ENCODE measurements at places on chromosomes 11 and 22.

GRCh38 chr11:23542189-23542588 lies 681.9 kb upstream of the CCDC179 start:
- DNase-seq, result no peak

GRCh38 chr22:23539135-23539838 lies 40.8 kb downstream of the IGLL1 start:
- peak; percentile 68 for DNase-seq

- no peak for DNase-seq
These were observed 219.2 kb upstream of the PGR start for GRCh38 chr11:101348786-101349185.

DNA sequence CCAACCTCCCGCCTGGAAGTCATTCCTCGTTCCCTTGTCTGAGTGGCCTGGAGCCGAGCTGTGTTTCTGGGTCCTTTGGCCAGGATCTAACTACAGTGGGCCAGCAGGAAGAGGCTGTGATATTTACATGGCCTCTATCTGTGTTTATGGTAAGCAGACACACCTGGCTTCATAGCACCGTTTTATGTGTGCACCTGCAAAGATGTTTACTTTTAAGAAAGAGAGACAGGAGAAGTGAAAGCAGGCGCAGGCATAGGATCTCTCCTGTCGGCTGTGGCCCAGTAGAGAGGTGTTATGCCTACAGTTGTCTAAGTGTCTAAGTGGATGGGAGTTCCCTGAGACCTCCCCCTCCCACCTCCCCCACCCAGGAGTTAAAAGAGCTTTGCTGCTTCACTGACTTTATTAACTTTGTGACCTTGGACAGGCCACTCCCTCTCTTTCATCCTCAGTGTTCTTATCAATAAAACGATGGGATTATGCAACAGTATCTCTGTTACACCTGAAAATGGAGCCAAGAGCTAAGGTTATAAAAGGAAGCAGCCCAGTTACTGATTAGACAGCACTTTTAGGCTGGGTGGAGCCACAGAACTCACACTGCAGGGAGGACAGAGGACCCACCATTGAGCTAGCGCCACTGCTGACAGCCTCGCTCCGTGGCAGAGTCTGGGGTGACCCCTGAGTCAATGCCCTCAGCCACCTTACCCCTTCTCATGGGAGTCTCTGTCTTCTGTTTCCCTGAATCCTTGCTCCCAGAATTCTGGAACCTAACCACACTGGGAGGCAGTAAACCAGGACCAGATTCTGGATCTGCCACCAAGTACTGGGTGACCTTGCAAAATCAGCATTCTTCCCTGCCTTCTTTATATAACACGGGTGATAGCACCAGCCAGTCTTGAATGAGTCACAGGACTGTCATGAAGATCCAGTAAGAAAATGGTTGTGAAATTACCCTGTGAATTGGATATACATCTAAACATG lies 22.0 kb downstream of the ST14 start:
- no peak for DNase-seq

- DNase-seq, result no peak
These were observed 43.1 kb upstream of the ATXN10 start for GRCh38 chr22:45628515-45628914.

DNA sequence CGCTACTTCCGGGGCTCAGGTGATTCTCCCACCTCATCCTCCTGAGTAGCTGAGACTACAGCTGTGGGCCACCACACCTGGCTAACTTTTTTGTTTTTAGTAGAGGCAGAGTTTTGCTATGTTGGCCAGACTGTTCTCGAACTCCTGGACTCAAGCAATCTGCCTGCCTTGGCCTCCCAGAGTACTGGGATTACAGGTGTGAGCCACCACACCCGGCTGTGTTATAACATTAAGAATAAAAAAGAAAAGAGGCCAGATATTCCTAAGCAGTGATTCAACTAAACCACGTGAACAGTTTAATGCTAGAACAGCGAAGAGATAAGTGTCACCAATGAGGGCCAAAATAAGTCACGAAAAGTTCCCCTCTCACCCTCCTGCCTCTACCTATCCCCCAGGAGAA lies 3.7 kb downstream of the PRDM10 start:
- DNase-seq, result no peak

GRCh38 chr11:73217131-73217809 lies 811 bp upstream of the P2RY2 start:
- DNase-seq, result no peak

DNA sequence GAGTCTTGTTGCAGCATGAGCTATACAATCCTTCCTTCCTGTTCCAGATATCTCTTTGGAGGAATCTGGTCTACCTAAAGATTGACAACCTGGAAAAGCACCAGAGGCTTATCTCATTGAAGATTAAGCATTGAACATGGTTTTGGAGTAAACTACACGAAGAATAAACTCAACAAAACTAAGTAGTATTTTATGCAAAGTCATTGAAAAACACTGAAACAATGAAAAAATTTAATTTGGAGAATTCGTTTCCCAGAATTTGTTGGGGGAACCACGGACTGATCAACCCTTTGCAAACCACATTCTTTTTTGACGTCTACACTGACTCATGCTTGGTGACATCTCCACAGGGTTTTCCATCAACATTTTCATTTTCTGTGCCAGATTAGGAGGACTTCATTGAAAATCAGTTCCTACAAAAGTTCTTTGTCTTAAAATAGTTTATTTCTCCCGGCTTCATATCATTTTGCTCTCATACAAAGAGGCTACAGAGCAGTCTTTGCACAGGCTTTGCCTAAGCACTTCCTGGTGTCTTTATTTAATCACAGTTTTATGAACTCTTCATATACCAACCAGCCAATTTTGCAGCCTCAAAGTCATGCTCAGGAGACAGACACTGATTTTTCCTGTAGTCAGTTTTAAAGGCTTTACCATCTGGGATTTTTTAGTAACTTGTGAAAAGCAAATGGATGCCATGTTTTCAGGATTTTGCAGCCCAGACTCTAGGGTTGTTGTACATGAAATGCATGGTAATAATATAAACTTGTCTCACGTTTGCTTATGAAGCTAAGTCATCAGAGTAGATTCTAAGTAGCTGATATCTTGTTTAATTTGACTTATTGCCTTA lies 186.3 kb downstream of the C11orf91 start:
- DNase-seq, result no peak

DNA sequence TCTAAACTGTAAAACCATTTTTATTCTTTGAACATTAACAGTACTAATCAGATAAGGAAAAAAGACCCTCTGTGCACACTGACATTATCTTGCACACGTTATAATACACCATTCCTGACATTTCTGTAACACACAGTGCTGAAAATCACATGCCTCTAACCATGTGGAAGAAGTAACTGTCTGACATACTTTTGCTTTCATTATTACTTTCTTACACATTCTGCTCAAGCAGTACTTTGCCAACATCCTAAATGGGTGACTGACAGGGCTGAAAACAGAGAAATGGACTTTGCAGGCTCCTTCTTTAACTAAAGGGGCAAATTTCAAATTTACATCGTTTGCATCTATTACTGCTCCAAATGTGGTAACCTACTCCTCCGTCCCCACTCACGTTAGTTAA lies 22.8 kb upstream of the TP53AIP1 start:
- no peak for DNase-seq

- no peak for DNase-seq
These were observed 40.6 kb downstream of the RBFOX2 start for GRCh38 chr22:35988030-35988429.

DNA sequence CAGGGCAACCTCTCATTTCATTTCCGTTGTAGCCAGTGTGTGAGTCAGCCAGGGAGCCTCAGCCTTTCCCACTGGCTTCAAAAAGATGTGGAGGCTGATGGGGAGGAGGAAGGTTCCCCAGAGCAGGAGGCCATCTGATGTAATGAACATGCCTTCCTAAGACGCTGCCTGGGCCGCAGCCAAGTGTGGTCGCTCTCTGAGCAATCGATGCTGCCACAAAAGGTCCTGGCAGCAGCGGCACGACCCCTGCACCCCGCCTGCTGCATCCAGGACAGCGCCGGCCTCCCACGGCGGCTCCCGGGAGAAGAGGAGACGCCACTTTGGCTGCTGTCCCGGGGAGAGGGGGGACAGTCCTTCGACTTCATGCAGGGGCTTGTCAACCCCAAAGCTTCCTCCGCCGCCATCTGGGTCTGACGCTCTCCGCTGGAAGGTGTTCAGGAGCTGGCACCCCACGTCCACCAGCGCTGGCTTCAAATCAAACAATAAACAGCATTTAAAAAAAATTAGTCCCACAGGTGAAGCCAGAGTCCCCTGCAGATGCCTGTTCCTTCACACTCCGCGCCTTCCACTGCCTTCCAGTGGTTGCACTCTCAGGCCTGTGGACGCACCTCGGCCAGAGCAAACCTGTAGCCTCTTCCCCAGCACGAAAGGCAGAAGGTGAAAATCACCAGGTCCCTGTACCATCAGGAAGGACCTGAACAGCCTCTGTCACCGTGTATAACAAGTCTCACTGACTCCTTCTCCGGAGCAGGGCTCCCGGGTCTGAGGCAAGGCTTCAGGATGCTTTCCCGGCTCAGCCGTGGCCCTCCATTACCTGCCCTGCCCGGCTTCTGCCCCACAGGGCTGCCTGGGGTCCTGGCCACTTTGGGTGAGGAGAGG lies 930.7 kb downstream of the BRD1 start:
- DNase-seq, result no peak

GRCh38 chr22:44483878-44484277 lies 14.2 kb downstream of the RTL6 start:
- DNase-seq, result no peak

All from activated T-cell treated with anti-CD3 and anti-CD28 coated beads for 48 hours (primary cell).